Stimulated activated CD8-positive, alpha-beta memory T cell treated with anti-CD3 and anti-CD28 coated beads, Interleukin-4, amount 100 ng/mL, for 24 hours (primary cell): ENCODE measurements at places on chromosomes 1 and 21.

DNA sequence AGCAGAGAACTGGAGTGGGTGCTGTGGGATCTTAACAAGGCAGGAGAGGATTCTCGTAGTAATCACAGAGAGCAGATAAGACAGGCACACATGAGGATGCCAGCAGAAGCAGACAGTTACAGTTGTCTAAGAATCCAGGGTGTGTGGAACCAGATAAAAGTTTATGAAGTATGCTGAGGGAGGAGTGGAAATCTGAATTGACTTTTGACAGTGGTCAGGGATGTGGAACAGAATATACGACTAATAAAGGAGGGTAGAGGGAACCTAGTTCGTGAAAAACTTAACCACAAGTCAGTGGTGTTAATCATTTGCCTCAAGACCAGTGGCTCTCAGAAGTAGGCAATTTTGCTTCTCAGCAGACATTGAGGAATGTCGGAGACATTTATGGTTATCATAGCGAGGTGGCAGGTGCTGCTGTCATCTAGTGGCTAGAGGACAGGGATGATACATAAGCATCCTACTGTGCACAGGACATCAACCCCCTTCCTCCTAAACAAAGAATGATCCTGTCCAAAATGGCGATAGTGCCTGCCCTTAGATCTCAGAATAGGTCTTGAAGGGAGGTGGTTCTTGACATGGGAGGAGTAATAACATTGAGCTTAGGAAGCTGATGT is 3.0 kb downstream of the LRRC8D start:
- DNase-seq, result no peak

- no peak for DNase-seq
These were observed 12.0 kb upstream of the VAMP4 start for GRCh38 chr1:171753685-171754352.

- DNase-seq, result no peak
These were observed 71.7 kb downstream of the GALNT2 start for GRCh38 chr1:230138561-230139239.

- DNase-seq, result no peak
These were observed 34.7 kb upstream of the CASZ1 start for GRCh38 chr1:10830961-10831668.

- no peak for DNase-seq
These were observed 49.4 kb upstream of the BOLA1 start for GRCh38 chr1:149849947-149850360.

- DNase-seq, result no peak
These were observed 31.7 kb upstream of the HAO2 start for GRCh38 chr1:119336848-119337247.

DNA sequence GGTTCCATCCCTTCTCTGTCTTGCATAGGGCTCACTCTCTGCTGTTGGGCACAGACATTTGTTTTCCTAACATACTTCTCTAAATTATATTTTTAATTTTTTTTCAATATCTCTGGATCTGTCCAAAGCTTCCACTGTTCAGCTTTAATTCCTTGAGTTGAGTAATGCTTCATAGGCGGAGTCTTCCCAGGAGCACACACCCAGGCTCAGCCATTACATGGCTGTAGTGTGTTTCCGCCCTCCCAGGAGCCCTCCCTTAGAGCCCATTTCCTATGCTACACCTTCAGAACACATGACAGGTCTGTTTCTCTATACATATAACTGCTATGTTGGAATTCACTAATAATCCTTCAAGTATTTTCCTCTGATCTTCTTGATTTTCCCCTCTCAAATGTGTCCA is 297.4 kb downstream of the PBX1 start:
- no peak for DNase-seq

DNA sequence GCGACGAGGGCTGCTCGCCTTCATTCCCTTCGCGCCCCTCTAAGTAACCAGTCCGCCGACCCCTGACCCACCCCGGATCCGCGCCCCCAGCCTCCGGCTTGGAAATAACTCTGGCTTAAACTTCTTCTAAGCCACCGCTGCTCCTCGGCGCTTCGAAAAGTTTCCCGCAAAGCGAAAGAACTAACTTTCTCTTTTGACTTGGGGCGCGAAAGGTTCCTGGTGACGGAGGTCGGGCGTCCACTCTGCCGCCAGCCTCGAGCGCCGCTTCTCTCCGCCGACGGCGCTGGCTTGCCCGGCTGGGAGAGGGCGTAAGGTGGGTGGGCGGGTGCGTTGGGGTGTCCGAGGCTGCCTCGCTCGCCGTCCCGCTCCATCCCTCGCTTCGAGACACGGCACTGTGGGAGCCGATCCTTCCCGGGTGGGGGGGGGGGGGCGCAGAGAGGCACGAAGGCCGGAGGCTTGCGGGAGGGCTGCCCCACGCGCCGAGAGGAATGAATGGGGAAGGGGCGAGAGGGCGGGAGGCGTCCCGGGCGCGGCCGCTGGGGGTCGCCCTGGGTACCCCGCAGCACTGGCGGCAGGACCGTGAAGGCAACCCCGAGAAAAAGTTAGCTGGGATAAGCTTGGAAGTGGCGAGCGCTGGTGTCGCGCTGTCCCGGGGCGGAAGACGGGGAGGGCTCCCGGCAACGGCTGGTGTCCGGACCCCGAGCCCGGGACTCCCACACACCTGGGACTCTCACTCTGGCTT is 569 bp downstream of the ATF3 start:
- DNase-seq, result peak; percentile 22

DNA sequence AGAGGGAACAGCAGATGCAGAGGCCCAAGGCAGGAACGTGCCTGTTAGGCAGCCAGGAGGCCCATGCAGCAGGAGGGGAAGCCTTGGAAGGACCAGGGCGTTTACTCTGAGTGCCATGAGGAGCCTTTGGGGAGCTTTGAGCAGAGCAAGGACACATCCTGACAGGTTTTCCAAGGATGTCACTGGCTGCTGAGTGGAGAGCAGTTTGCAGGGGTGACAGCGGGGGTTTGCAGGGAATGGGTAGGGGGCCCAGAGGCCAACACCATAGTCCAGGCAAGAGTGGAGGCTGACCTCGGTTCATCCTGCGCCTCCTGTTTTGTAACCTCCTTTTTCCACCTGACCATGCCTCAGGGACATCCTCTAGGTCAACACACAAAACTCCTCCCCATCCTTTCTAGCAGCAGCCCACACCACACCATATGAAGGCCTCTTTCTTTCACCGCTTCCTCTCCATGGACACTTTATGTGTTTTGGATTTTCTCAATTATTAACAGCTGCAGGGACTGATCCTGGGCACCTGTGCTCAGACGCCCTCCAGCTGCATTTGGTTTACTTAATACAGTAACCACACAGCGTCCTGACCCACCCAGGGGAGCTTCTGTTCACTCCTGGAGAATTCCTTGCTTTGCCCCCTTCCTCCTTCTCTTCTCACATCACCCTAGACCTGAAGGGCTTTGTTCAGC is 528.5 kb downstream of the MATN1 start:
- no peak for DNase-seq

GRCh38 chr1:112686417-112686816 is 12.0 kb downstream of the MOV10 start:
- no peak for DNase-seq

DNA sequence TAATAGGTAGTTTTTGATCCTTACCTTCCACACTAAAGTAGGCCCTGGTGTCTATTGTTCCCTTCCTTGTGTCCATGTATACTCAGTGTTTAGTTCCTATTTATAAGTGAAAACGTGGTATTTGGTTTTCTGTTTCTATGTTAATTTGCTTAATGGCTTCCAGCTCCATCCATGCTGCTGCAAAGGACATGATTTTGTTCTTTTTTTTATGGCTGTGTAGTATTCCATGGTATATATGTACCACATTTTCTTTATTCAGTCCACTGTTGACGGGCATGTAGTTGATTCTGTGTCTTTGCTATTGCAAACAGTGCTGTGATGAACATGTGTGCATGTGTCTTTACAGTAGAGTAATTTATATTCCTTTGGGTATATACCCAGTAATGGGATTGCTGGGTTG is 20.8 kb downstream of the PRCC start:
- no peak for DNase-seq

- DNase-seq, result no peak
These were observed 27.8 kb downstream of the TMEM53 start for GRCh38 chr1:44646261-44647110.

- no peak for DNase-seq
These were observed 430 bp downstream of the FAM167B start for GRCh38 chr1:32247452-32247851.

DNA sequence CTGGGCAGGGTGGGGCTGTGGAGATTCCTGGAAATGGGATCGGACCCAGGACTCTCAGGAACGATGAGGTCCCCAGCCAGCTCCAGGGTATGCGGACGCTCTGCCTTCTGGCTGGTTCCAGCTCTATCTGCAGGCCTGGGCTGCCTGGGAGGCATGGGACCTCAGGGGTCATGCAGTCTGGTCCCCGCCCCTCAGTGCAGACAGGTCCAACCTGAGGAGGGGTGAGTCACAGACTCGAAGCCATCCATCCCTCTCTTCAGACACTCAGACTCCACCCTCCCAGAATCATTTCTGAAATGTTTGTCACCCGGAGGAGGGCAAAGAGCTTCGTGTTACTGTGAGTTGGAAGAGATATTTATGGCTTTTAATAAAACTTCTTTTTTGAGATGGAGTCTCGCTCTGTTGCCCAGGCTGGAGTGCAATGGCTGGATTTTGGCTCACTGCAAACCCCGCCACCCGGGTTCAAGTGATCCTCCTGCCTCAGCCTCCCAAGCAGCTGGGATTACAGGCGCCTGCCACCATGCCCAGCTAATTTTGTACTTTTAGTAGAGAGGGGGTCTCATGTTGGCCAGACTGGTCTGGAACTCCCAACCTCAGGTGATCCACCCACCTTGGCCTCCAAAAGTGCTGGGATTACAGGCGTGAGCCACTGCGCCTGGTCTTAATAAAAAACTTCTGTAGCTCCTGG is 5.9 kb upstream of the MYOM3 start:
- DNase-seq, result no peak

DNA sequence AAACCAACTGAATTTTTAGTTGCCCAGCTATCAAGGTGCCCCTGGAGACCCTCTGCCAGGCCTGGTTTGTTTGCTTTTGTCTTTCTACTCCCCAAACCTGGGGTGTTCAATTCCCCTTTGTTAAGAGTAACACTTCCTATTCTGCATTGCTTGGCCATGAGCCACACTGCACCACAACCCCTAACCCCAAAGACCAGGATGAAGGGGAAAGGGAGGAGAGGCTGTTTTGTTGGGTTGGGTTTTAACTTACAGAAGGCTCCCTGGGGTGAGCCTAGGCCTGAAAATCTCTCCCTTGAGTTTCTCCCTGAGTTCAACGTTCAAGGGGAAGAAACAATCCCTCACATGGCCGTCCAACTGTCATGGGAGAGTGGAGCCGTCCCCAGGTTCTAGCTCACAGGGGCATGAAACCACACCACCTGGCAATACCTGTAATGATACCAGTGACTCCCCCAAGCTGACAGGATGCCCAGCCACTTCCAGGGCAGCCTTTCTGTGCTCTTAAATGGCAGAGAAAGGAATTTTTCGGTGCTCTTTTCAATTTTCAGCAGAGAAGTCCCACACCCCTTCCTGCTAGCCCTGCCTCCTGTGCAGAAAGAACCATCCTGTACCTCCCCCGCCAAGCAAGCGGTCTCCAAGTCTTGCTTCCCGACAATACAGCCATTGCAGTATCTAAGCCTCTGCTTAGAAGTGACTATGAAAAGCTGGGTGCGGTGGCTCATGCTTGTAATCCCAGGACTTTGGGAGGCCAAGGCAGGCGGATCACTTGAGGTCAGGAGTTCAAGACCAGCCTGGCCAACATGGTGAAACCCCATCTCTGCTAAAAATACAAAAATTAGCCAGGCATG is 14.9 kb downstream of the SLC45A3 start:
- DNase-seq, result no peak

- DNase-seq, result no peak
These were observed 74.2 kb upstream of the COX20 start for GRCh38 chr1:244761279-244761678.

- no peak for DNase-seq
These were observed 31.7 kb downstream of the GALNT2 start for GRCh38 chr1:230098723-230099122.

DNA sequence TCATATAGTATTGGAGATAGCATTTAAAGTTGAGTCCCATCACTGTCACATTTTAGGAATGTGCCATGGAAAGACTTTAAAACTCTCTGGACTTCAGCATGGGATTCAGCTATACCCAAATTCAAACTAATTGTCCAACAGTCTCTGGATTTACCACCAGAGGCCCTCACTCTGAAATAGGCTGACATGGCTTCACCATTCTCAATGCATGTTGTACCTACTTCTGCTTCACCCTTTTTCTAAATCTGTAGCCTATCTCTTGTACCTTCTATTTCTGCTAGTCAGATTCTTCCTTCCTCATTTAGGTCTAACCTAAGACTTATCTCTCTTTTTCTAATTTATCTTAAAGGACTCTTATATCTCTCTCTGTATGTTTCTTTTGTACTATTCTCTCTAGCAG is 512.7 kb upstream of the ZRANB2 start:
- DNase-seq, result no peak

DNA sequence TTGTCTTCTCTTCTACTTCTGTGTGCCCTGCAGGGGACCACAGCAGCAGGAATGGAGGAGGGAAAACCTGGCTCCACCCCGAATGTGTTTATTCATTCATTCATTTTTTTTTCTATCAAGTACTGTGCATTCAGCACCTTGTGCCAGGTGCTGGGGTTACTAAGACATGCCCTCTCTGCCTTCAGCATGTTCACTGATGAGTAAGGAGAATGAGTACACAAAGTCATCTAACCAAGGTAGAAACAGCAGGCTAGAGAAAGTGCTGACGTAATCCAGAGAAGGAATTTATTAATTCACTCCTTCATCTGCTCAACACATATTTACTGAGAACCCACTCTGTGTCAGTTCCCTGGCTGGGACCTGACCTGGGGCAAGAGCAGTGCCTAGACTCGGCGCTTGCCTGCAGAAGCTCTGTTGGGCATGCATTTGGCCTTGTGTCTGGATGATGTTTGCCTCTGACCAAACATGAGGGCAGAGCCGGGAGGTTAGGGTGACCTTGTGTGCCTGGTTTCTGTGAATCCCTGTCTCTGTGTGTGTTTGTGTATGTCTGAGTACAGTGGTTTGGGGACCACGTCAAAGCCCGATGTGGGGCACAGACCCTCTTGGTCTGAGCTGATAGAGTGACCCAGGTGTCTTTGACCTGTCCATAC is 3.3 kb upstream of the MYOG start:
- no peak for DNase-seq

DNA sequence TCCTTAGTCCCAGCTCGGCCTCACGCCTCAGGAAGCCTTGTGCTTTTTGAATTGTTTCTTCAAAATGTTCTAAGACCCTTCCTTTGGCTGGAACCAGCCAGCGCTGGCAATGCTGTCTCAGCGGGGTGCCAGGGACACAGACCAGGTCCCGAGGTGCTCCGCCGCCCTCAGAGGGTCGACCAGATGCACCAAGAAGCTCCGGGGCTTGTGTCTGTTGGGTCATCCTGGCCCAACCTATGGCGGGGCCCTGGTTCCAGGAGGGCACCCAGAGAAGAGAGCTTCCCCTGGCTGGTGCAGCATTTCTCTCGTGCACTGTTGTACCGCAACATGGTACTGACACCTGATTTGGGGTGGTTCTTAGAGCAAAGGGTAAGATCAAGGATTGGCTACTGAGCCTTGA is 40.1 kb upstream of the BECN2 start:
- no peak for DNase-seq
